ENCODE measurements at places on chromosomes 7 and 10. TPM values are rescaled to one million over a fixed set of nuclear protein-coding genes. Genes with fewer than 3 reads are reported as not detected.

- no peak for DNase-seq
Observed at GRCh38 chr10:111103196-111103840, 26.5 kb downstream of the ADRA2A start.

GRCh38 chr7:106807474-106807873 lies 57.6 kb upstream of the PIK3CG start:
- no peak for DNase-seq

ZNF117 gene
- total RNA-seq: 0.08 TPM

VAX1 gene
- total RNA-seq: not detected

OGDHL gene
- 10.7 TPM for total RNA-seq

DNA sequence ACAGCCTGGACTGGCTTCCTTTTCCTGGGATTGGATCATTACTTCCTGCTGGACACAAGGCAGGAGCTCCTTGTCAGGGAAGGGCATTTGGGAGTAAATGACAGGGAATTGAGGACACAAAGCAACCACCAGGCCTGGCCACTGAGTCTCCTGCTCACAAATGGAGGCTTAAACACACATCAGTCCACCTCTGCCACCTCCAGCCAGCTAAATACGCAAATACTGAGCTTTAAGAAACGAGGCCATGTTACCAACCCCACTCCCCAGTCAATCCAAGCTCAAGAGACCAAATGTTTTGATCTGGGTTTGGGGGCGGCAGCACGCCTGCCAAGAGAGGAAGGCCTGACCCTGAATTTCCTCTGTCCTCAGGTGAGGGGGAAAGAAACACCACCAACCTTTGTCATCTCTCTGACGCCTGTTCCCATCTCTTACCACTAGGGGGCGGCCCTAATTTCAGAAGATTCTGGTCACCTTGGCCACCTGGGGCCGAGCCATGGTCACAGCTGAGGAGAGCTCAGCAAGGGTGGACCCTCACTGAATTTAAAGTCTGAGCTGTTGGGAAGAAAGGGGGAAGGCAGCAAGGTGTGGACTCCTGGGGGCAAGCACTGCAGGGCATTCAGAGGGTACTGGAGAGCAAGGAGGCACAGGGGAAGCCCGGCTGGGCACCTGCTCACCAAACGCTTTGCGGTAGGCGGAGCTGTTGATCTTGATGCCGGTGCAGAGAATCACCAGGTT lies 16.5 kb downstream of the AIFM2 start:
- DNase-seq: peak; percentile 15

- DNase-seq: no peak
Observed at GRCh38 chr10:61971003-61971325, 69.5 kb downstream of the ARID5B start.

- no peak for DNase-seq
Observed at GRCh38 chr7:43385309-43385680, 197.6 kb upstream of the STK17A start.

GRCh38 chr7:17384400-17384799 lies 85.9 kb downstream of the AHR start:
- DNase-seq: no peak

MEOX2 gene
- not detected for total RNA-seq

DNA sequence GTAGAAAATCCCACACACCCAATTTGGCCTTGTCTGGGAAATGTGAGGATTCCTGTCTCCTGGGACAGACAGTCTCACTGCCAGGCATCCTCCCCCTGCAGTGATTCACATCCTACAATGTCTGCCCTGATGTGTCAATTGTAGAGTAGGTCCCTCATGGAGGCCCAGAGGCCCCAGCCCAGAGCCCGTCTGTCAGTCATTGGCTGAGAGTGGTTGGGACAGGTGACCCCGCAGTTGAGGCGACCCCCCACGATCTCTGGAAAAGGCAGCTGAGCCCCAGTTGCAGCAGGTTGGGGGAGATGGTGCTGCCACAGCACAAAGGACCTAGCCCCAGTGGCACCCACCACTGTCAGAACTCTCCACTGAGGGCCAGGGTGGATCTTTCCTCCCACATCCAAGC lies 84.3 kb upstream of the INSIG1 start:
- DNase-seq: peak; percentile 64
